Naive B cell (primary cell): ENCODE measurements at places on chromosomes 6 and 20. TPM values are rescaled to one million over a fixed set of nuclear protein-coding genes. Genes with fewer than 3 reads are reported as not detected.

GRCh38 chr6:158287047-158287446, 25.2 kb upstream of the TULP4 start:
- peak overlapping the region; percentile 2 for H3K27ac ChIP-seq
- H3K27me3 ChIP-seq: no peaks in the 10 kb centered on the region
- DNase-seq: no peak

- no peak overlapping the region for H3K27ac ChIP-seq
- no peak for DNase-seq
- no peaks in the 10 kb centered on the region for H3K27me3 ChIP-seq
- H3K36me3 ChIP-seq: no peaks in the 10 kb centered on the region
Observed at GRCh38 chr6:23510778-23511510, 615.1 kb upstream of the NRSN1 start.

DNA sequence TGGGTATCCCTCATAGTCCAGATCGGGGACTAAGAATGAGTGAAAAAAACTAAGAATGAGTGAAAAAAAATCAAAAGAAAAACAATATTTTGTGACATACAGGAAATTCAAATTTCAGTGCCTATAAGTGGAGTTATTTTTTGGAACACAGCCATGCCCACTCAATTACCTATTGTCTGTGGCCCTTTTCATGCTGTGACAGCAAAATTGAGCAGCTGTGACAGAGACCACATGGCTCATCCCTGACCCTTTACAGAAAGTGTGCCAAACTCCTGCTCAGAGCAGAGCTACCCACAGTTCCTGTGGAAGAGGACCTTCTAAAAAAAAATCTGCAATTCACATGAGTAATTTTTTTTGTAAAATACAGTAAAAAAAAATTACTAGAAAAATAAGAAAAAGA, 1.4 kb downstream of the NCR2 start:
- H3K27me3 ChIP-seq: peaks cover 6% of the 10 kb centered on the region
- H3K36me3 ChIP-seq: no peaks in the 10 kb centered on the region
- H3K27ac ChIP-seq: peak overlapping the region; percentile 67

GRCh38 chr20:58608096-58608840, 42.8 kb upstream of the STX16 start:
- DNase-seq: no peak
- peak overlapping the region; percentile 76 for H3K27ac ChIP-seq
- H3K4me3 ChIP-seq: no peak overlapping the region
- peaks cover 19% of the 10 kb centered on the region for H3K27me3 ChIP-seq
- H3K36me3 ChIP-seq: no peaks in the 10 kb centered on the region
- H3K4me1 ChIP-seq: no peaks in the 10 kb centered on the region

DNA sequence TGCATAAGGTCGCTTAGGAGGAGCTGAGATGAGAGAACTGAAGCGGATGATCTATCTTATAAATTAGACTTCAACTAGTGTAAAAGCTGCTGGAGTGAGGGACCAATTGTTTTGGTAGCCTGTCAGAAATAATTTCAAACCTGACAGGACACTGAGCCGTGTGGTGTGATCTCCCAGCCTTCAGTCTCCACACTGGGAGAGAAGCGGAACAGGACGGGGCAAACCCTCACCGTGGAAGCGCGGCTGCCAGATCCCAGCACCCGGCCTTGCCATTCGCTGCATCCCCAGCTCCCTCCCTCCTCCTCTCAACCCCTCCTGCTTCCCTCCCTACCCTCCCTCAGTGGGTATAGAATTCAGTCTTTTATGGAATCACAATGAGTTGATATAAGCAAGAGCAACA, 900.1 kb upstream of the SLC35B3 start:
- no peaks in the 10 kb centered on the region for H3K4me1 ChIP-seq
- no peak for DNase-seq
- H3K27ac ChIP-seq: no peak overlapping the region

DNA sequence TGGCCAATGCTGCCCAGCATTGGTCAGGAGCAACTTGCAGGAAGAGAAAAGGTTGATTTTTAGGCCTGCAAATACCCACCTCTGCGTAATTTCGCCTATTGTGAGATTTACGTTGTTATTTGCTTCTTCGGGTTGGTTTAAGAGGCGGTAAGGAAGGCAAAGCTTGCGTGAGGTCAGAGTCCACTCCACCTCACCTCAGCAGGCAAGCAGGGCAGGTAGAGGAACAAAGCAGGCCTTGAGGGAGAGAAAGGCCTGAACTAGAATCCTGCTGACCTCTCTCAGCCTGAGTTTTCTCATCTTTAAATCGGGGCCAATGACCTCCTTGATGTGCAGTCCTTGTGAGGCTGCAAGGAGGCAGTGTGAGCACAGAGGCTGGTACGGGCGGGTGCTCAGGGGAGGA, 239.1 kb downstream of the CDC5L start:
- no peaks in the 10 kb centered on the region for H3K36me3 ChIP-seq
- no peaks in the 10 kb centered on the region for H3K27me3 ChIP-seq
- H3K27ac ChIP-seq: no peak overlapping the region
- peaks cover 19% of the 10 kb centered on the region for H3K4me1 ChIP-seq
- no peak for DNase-seq

DNA sequence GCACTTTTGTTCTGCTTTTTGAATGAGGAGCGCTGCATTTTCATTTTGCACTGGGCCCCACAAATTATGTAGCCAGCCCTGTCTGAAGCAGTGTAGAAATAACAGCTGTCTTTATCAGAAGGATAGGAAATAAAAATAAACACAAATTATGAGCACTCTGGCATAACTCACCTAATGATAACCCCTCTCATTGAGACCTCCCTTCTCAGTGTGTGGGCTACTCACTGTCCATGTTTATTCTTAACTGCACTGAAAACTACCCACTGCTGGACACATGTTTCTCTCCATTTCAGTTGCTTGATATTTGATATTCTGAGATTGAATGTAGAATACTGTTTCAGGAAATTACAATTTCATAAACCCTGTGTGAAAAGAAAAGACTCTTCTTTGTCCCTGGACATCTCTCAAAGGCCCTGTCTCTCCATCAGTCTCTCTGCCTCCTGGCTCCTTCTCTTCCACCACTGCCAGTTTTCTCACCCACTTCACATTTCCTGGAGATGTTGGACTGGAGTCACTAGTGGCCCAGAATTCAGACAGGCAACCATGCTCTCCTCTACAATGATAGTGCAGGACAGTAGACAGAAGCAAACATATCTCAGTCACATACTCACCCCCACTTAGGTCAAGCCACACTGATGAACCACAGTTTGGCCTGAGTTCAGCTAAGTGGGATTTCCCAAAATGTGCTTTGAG, 29.6 kb upstream of the SAYSD1 start:
- no peak for DNase-seq
- H3K4me3 ChIP-seq: no peak overlapping the region
- H3K4me1 ChIP-seq: peaks cover 4% of the 10 kb centered on the region

- H3K4me3 ChIP-seq: no peak overlapping the region
- no peaks in the 10 kb centered on the region for H3K27me3 ChIP-seq
- no peak overlapping the region for H3K27ac ChIP-seq
- DNase-seq: no peak
Observed at GRCh38 chr6:21873562-21873961, 280.0 kb downstream of the SOX4 start.

DNA sequence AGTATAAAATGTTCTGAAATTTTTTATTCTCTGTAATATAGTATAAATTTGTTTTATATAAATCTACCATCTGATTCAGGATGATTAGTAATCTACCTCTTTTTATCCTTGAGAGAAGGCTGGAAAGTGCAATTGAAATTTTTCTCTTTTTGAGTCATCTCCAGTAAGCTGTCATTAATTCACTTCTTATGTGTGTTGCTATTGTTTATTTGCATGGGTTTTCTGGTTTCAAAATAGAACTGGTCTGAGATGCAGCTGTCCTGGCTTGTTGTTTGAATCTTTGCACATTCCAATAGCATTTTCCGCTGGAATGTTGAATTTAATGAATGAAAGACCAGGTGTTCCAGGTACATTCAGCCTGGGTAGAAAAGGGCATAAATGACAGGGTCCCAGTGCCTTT, 24.3 kb upstream of the TAB2 start:
- no peak overlapping the region for H3K27ac ChIP-seq
- H3K4me1 ChIP-seq: no peaks in the 10 kb centered on the region
- no peak for DNase-seq
- H3K36me3 ChIP-seq: no peaks in the 10 kb centered on the region

DNA sequence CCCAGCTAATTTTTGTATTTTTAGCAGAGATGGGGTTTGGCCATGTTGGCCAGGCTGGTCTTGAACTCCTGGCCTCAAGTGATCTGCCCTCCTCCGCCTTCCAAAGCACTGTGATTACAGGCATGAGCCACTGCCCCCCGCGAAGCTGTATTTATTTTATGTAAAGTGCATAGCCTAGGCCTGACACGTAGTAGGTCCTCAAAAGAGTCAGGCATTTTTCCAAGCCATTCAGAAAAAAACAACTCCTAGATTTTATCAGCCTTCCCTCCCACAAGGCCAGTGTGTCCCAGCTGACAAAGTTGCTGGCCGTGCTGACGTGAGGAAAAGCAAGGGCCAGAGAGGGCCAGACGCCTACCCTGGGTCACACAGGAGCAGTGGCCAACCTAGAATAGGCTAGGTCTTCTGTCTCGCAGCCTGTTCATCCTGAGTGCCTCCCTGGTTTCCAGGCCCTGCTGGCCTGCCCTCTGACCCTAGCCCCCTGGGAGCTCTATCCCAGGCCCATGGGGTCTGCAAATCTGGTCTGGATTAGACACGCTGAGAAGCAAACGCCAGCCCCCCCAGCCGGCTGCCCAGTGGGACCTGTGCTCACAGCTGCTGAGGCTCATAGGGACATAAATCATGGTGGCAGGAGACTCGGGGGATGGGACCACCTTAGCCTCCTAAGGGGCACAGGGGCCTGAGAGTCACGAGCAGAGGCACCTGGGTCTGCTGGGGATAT, 11.8 kb downstream of the TCF15 start:
- DNase-seq: no peak
- no peaks in the 10 kb centered on the region for H3K36me3 ChIP-seq
- no peak overlapping the region for H3K27ac ChIP-seq

DNA sequence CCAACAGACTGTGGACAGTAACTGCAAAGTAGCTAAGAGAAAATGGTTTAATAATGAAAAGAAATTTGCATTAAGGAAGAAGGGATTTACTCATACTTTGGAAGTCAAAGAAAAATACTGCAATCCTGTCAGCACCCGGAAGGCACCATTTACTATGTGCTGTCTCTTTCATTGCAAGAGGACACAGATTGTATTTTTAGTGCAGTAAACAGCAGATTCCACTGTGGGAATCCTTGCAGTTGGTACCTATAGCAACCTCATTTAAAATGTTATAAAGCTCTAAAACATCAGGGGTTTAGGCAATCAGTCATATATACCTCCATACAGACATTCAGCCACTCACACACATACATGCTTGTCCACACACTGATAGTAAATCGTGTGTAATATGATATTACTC, 346.8 kb downstream of the PKHD1 start:
- no peaks in the 10 kb centered on the region for H3K4me1 ChIP-seq
- DNase-seq: no peak

GRCh38 chr6:139135578-139136545, 982 bp downstream of the HECA start:
- peak; percentile 70 for DNase-seq
- H3K4me3 ChIP-seq: peak overlapping the region; percentile 97
- H3K4me1 ChIP-seq: peaks cover 75% of the 10 kb centered on the region
- no peaks in the 10 kb centered on the region for H3K27me3 ChIP-seq
- H3K36me3 ChIP-seq: peaks cover 17% of the 10 kb centered on the region
- peak overlapping the region; percentile 98 for H3K27ac ChIP-seq

GRCh38 chr6:161067749-161068148, 76.2 kb downstream of the MAP3K4 start:
- H3K27me3 ChIP-seq: no peaks in the 10 kb centered on the region
- peaks cover 11% of the 10 kb centered on the region for H3K4me1 ChIP-seq
- H3K36me3 ChIP-seq: no peaks in the 10 kb centered on the region
- DNase-seq: no peak
- no peak overlapping the region for H3K4me3 ChIP-seq

DNA sequence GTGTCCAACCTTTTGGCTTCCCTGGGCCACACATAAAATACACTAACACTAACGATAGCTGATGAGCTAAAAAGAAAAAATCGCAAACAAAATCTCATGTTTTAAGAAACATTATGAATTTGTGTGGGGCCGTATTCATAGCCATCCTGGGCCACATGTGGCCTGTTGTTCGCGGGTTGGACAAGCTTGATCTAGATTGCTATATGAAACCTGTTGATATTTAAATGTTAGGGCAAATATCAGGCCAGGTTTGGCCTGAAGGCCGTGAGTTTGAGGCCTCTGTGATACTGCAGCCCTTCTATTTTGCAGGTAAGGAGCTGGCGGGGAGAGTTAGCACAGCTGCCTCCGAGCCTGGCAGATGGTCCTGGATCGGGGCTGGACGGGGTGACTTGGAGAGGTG, 99.0 kb downstream of the CEBPB start:
- H3K36me3 ChIP-seq: no peaks in the 10 kb centered on the region
- H3K27me3 ChIP-seq: peaks cover 43% of the 10 kb centered on the region
- peaks cover 22% of the 10 kb centered on the region for H3K4me1 ChIP-seq
- peak overlapping the region; percentile 71 for H3K27ac ChIP-seq
- no peak for DNase-seq

DNA sequence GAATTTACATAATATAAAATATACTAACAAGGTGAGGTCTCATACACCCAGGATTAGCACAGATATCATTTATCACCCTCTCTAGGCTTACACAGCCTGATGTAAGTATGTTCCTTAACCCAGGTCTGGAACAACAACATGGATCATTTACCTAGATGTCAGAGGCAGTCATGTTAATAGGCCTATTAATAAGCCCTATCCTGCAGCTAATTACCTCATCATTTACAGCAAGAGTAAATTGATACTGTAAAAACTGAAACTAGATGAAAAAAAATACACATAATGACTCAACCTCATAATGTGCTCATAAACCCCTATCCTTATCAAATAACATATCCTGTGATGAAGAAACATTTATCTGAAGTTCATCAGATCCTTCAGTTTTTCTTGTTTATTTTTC, 334.3 kb upstream of the MANEA start:
- no peaks in the 10 kb centered on the region for H3K36me3 ChIP-seq
- no peak overlapping the region for H3K27ac ChIP-seq
- H3K4me1 ChIP-seq: no peaks in the 10 kb centered on the region
- no peak for DNase-seq
- no peak overlapping the region for H3K4me3 ChIP-seq

DNA sequence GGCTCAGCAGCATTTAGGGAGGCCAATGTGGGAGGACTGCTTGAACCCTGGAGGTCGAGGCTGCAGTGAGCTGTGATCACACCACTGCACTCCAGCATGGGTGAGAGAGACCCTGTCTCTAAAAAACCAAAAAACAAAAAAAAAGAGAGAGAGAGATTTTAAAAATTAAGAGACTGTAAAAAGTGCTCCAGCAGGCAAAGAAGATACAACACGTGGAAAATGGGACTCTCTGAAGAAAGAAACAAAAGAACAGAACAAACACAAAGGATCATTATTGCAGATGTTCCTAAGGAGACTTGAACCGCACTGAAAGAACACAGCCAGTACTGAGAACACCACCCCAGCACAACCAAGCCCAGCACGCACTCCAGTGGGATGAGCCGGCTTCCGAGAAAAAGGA, 74.2 kb downstream of the TAF4 start:
- no peak overlapping the region for H3K4me3 ChIP-seq
- DNase-seq: no peak
- H3K36me3 ChIP-seq: peaks cover 80% of the 10 kb centered on the region
- H3K4me1 ChIP-seq: peaks cover 13% of the 10 kb centered on the region
- no peak overlapping the region for H3K27ac ChIP-seq

The FOXA2 gene
- polyA plus RNA-seq: not detected

The RIMS1 gene
- not detected for polyA plus RNA-seq

The TUBB1 gene
- 2.5 TPM for polyA plus RNA-seq

The POLR1H gene
- polyA plus RNA-seq: 84.1 TPM

The ANKEF1 gene
- polyA plus RNA-seq: 1.2 TPM

The FBXO9 gene
- 50.9 TPM for polyA plus RNA-seq

The OR2J3 gene
- not detected for polyA plus RNA-seq
